Karpas-422 (cell line): ENCODE measurements at places on chromosomes 13 and 19.

- no peaks in the 10 kb centered on the region for H3K4me1 ChIP-seq
- H3K27ac ChIP-seq, result no peak overlapping the region
- H3K36me3 ChIP-seq, result no peaks in the 10 kb centered on the region
- H3K4me3 ChIP-seq, result no peak overlapping the region
- no peak for DNase-seq
- no peaks in the 10 kb centered on the region for H3K27me3 ChIP-seq
Measured at GRCh38 chr13:93625536-93625935, 398.9 kb downstream of the GPC6 start.

- no peak overlapping the region for H3K4me3 ChIP-seq
- no peaks in the 10 kb centered on the region for H3K36me3 ChIP-seq
- peaks cover 16% of the 10 kb centered on the region for H3K4me1 ChIP-seq
- no peaks in the 10 kb centered on the region for H3K27me3 ChIP-seq
Measured at GRCh38 chr13:48004201-48004600, 3.1 kb upstream of the SUCLA2 start.

DNA sequence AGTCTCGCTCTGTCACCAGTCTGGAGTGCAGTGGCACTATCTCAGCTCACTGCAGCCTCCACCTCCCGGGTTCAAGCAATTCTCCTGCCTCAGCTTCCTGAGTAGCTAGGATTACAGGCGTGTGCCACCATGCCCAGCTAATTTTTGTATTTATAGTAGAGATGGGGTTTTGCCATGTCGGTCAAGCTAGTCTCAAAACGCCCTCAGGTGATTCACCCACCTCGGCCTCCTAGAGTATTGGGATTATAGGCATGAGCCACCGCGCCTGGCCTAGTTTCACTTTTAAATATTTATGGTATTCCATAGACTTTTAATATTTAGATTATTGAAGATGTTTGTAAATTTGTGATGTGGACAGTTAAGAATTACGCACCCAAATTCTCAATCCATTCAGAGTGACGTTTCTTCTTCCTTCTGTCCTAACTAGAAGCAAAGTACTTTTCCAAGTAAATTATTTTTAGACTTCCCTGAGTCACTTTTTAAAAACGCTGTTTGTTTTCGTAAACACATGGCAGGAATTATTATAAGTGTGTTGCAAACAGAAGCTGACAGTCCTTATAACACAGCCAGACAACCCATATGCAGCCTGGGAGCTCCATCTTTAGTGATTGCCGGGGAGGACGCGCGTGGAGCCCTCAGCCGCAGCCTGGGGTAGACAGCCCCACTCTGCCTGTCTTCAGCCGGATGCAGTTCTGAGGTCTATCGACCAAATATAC lies 131.7 kb downstream of the ATP11A start:
- no peak overlapping the region for H3K27ac ChIP-seq
- no peaks in the 10 kb centered on the region for H3K4me1 ChIP-seq
- H3K27me3 ChIP-seq, result no peaks in the 10 kb centered on the region
- H3K36me3 ChIP-seq, result no peaks in the 10 kb centered on the region

DNA sequence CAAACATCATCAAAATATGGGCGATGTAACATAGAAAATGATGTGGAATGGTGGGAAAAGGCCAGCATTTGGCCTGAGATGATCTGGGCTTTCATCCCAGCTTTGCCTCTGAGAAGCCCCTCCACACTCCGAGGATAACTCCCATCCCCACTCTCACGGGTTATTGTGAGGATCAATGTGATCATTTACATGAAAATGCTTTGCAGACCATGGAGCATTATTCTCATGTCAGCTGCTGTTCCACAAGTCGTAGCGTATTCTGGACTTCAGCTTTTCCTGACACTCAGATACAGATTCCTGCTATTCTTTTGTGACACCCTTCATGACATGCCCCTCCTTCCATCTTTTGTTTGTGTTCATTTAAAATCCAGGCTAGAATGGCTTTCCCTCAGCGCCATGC lies 86.5 kb downstream of the NUFIP1 start:
- no peaks in the 10 kb centered on the region for H3K36me3 ChIP-seq
- no peak overlapping the region for H3K4me3 ChIP-seq
- H3K4me1 ChIP-seq, result no peaks in the 10 kb centered on the region
- H3K27ac ChIP-seq, result no peak overlapping the region

DNA sequence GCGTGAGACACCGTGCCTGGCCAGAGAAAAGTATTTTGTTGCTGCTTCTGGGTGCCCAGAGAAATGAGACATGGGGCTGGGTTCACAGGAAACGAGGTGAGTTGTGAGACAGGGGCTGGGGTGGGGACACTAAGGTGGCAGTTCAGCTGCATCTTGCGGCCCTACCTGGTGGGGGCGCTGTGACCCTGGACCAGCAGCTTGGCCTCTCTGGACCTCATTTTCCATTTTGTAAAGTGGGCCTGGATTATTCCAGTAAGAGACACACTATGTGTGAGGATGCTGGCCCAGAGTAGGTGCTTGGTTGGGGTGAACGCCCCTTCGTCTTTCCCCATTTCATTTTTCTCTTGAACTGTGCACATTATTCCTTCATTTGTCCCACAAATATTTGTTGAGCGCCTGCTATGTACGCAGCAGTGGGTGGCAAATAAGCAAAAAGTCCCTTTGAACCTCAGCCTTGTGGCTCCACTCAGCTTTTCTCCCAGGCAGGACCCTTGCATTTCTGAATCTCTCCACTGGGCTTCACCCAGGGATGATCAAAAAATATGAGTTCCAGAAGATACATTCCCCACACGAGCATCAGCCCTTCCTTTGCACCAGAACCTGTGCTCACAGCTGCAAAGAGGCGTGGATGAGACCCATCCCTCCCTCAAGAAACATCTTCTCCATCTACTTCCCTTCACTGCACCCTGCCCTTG lies 26.6 kb upstream of the OR10H1 start:
- H3K27me3 ChIP-seq, result no peaks in the 10 kb centered on the region
- no peak overlapping the region for H3K4me3 ChIP-seq
- no peak overlapping the region for H3K27ac ChIP-seq
- DNase-seq, result peak; percentile 48
- peaks cover 4% of the 10 kb centered on the region for H3K4me1 ChIP-seq

DNA sequence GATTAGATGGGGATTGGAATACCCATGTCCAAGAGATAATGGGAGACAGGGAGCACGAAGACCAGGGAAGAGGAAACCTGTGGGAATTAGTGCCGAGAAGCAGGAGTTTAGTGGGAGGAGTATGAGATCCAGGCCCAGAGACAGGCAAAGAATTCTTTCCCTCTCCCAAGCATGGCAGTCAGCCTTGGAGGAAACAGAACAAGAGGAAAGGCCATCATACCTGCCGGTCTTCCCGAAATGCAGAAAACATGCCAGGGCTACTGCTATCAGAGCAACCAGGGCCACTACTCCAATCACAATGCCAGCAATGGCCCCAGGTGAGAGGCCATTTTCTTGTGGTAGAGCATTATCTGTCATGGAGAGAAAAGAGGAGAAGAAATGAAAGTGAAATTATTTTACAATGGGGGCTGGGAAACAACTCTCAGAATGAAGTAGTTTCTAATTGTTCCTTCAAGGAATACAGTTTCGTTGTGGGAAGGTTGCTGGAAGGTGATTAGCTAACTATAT lies 16.1 kb downstream of the CEACAM1 start:
- no peak overlapping the region for H3K27ac ChIP-seq
- no peak overlapping the region for H3K4me3 ChIP-seq
- H3K36me3 ChIP-seq, result no peaks in the 10 kb centered on the region
- DNase-seq, result no peak
- no peaks in the 10 kb centered on the region for H3K27me3 ChIP-seq

- no peak for DNase-seq
- peaks cover 69% of the 10 kb centered on the region for H3K4me1 ChIP-seq
- H3K27me3 ChIP-seq, result no peaks in the 10 kb centered on the region
- peak overlapping the region; percentile 96; the same call in 1 of the 2 replicates for H3K27ac ChIP-seq
- H3K36me3 ChIP-seq, result no peaks in the 10 kb centered on the region; the same call in 1 of the 2 replicates
- peak overlapping the region; percentile 55; the same call in 1 of the 2 replicates for H3K4me3 ChIP-seq
Measured at GRCh38 chr13:51322826-51323225, 16.7 kb upstream of the SERPINE3 start.

DNA sequence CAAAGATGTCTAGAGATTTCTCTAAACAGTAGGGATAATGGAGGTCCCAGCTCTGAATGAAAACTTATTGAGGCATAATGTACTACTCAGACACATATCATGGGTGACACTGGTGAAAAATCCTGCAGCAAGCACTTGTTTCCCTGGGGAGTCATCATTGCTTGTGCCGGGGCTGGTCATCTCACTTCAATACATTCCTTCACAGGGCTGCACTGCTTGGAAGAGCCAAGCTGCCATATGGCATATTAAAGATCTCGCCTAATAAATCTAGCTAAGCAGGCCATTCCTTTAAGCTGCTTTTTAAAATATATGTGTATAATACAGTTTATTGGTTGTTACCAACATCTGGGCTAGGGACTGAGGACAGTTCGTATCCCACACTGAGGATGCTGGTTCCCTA lies 332.2 kb upstream of the GPC6 start:
- no peak overlapping the region for H3K4me3 ChIP-seq
- H3K4me1 ChIP-seq, result no peaks in the 10 kb centered on the region
- no peak for DNase-seq
- no peaks in the 10 kb centered on the region for H3K36me3 ChIP-seq

DNA sequence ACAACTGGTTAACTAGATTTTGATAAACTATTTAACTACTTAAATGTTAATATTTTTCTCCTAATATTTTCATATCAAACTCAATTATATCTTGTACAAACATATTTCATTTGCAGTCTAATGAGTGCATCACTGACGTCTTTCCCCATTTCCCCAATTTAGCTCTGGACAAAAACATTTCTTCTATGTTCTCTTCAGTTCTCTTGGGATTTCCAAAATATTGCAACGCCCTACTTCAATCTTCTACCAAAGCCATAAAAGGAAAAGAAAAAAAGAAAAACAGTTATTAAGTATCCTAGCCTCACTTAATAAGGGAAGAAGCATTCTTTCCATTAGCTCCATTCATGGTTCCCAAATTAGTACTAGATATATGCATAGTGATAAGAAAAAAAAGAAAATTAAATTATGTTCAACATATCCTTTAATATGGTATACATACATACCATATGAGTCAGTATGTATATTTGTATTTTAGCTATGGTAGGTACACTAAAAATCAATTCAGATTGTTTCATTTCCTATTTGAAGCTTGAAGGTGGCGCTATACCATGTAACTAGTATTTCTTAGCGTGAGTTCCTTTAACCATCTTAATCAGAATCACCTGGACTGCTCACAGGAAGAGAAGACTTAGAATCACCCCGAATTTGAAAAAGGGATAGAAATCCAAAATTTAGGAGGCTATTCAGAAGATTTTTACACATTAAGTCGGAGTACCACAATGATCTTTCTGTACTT lies 9.9 kb downstream of the FBXL3 start:
- H3K27ac ChIP-seq, result no peak overlapping the region
- no peaks in the 10 kb centered on the region for H3K27me3 ChIP-seq
- H3K4me3 ChIP-seq, result no peak overlapping the region
- peaks cover 22% of the 10 kb centered on the region for H3K4me1 ChIP-seq
- DNase-seq, result no peak
- H3K36me3 ChIP-seq, result peaks cover 64% of the 10 kb centered on the region

DNA sequence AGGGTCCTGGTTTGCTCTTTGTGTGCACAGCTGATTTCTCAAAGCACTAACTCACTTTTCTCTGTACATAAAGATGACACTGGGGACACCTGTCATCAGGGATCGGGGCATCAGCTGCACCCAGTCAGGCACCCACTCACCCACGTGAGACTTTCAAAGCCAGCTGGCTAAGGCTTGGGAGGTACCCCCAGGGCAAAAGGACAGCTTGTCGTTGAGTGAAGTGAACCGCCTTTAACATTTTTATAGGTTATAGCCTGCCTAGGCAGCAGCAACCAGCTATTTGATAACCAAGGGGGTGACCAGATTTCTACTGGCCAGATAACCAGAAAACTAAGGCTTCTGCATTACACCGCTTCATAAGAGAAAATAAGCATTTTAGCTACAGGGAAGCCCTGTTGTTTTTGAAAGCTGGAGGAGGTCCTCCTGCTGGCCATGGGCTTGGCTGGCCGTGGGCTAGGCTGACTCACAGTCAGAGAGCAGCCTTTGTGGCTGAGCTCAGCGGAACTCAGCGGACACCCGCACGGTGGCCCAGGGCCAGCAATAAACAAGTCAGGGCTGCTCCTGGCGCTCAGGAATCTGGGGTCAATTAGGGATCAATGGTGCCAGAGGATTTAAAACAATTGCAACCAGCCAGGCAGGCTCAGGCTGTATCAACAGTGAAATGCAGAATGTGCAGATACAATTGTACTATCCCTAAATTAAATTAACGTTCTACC lies 57.1 kb downstream of the ALOX5AP start:
- H3K4me3 ChIP-seq, result no peak overlapping the region
- H3K27ac ChIP-seq, result no peak overlapping the region
- peaks cover 9% of the 10 kb centered on the region for H3K4me1 ChIP-seq
- no peaks in the 10 kb centered on the region for H3K27me3 ChIP-seq
- no peaks in the 10 kb centered on the region for H3K36me3 ChIP-seq

GRCh38 chr13:47484548-47484947 lies 516.5 kb downstream of the SUCLA2 start:
- no peaks in the 10 kb centered on the region for H3K4me1 ChIP-seq
- H3K27me3 ChIP-seq, result no peaks in the 10 kb centered on the region
- no peak for DNase-seq
- H3K4me3 ChIP-seq, result no peak overlapping the region

DNA sequence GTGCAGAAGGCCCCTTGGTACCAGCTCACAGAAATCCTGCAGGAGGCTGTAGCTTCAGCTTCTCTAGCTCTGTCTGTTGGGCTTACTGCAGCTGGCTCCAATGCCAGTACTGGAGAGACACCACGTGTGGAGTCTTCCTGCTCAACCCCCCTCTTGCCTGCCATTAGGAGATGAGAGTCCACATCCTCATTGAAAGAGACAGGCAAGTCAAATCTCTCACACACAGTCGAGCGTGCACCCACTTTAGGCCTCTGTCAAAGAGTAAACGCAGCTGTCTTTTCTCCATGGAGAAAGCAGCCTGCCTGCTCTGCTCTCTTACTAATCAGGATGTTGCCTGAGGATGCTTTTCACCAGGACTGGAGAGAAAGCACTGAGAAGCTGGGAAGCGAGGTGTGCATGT lies 523.0 kb upstream of the NBEA start:
- no peaks in the 10 kb centered on the region for H3K4me1 ChIP-seq
- no peak overlapping the region for H3K4me3 ChIP-seq
- no peaks in the 10 kb centered on the region for H3K27me3 ChIP-seq
- H3K27ac ChIP-seq, result no peak overlapping the region
- H3K36me3 ChIP-seq, result no peaks in the 10 kb centered on the region

- peak; percentile 88 for DNase-seq
- no peaks in the 10 kb centered on the region for H3K27me3 ChIP-seq
- no peaks in the 10 kb centered on the region for H3K36me3 ChIP-seq
- H3K27ac ChIP-seq, result peak overlapping the region; percentile 58
Measured at GRCh38 chr19:56133858-56134653, 7.0 kb upstream of the ZNF444 start.

- no peak for DNase-seq
- no peaks in the 10 kb centered on the region for H3K4me1 ChIP-seq
- H3K4me3 ChIP-seq, result no peak overlapping the region
- no peak overlapping the region for H3K27ac ChIP-seq
- no peaks in the 10 kb centered on the region for H3K27me3 ChIP-seq
Measured at GRCh38 chr19:57623091-57623490, 9.0 kb downstream of the ZNF134 start.
